Occipital lobe (tissue), 3 donors: ENCODE measurements at places on chromosomes 7 and 10.
A peak's percentile ranks its signal among the peaks of the same experiment; 100 is the strongest.

GRCh38 chr10:50622706-50623662 lies 772 bp downstream of the SGMS1 start:
- DNase-seq: peak; percentile 53

DNA sequence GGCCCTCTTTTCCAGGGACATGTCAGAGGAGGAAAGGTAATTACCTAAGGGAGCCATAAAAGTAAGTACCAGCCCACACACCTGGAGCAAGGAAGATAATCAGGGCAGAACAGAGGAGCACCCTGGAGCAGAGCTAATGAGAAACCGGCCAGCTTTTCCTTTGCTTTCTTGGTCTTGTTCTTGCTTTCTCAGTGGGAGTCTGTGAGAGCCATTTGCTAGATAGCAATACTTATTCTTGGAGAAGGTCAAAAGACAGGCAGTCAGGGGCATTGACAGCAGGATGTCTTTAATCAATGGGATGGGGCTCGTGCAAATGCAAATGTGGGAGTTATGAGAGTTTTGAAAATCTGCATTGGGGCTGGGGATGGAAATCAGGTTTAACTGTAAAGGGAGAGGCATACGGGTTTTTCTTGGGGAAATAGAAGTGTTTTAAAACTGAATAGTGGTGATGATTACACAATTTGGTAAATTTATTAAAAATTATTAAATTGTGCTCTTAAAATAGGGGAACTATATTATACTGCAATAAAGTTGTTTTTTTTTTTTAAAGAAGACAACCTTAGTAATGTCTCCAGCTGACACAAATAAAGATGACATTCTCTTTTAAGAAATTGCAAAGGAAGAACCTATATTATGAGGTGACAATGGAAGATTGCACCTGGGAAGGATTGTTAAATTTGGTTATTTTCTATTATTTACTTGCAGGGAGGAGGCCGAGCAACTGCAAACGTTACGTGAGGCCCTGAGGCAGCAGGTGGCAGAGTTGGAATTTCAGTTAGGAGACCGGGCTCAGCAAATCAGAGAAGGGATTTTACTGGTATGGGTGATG lies 35.6 kb upstream of the PPP1R17 start:
- no peak for DNase-seq

DNA sequence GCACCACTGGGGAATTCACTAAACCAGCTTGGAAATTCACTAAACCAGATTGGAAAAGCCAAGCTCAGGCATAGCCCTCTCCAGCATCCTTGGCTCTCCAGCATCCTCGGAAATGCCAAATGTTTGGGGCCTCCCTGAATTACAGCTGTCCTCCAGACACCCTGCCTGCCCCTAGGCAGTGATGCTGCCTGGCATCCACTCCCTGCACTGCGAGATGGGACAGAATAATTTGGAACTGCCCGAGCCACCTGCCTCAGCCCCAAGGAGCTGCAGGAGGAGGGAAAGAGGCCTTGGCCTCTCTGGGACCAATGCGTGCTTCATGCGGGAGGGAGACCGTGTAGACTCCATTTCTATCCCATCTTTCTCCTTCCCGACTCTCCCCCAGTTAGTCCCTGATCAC lies 64.3 kb downstream of the INSIG1 start:
- no peak for DNase-seq

DNA sequence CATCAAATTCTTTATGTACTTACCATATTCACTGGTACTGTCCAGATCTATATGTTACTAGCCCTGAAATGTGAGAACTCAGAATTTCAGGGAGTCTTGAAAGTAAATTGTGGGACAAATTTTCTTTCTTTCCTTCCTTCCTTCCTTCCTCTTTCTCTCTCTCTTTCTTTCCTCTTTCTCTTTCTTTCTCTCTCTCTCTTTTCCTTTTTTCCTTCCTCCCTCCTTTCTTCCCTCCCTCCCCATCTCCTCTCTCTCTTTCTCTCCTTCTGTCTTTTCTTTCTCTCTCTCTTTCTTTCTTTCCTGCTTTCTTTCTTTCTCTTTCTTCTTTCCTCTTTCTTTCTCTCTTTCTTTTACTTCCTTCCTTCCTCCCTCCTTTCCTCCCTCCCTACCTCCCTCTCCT lies 257.4 kb upstream of the CSTF2T start:
- DNase-seq: no peak

DNA sequence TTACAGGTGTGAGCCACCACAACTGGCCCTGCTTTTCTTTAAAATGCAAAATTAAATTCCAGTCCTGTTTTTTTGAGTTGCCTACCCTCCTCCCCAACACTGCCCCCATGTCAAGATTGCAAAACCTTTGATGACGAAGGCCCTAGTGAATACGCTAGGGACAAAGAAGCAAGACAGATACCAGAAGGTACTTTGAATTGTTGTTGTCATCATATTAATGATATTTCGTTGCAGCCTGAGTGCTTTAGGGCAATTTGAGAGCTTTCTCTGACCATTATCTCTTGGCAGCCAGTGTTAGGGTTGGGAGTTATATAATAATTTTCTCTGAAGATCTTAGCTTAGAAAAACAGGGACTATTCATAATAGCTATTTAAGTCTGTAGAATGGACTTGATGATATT lies 7.1 kb downstream of the CCSER2 start:
- no peak for DNase-seq

- no peak for DNase-seq
Measured at GRCh38 chr10:77006836-77007511, 630.6 kb downstream of the KCNMA1 start.

- DNase-seq: no peak
Measured at GRCh38 chr7:36165802-36166201, 12.7 kb downstream of the EEPD1 start.

DNA sequence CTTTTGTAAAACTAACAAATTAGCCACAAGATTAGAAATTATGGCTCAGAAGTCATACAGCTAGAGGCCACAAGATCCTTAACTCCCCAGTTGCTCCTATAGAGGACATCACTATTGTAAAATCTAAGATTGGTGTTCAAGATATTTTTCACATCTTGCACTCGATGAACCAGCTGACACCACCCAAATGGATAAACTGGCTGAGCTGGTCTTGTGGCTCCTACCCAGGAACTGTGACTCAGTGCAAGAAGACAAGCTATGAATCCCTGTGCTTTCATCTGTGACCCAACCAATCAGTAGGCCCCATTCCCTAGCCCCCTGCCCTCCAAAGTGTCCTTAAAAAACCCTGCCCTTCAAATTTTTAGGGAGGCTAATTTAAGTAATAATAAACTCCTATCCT lies 27.9 kb upstream of the R3HCC1L start:
- DNase-seq: no peak

GRCh38 chr10:77608281-77608680 lies 29.3 kb downstream of the KCNMA1 start:
- DNase-seq: no peak

DNA sequence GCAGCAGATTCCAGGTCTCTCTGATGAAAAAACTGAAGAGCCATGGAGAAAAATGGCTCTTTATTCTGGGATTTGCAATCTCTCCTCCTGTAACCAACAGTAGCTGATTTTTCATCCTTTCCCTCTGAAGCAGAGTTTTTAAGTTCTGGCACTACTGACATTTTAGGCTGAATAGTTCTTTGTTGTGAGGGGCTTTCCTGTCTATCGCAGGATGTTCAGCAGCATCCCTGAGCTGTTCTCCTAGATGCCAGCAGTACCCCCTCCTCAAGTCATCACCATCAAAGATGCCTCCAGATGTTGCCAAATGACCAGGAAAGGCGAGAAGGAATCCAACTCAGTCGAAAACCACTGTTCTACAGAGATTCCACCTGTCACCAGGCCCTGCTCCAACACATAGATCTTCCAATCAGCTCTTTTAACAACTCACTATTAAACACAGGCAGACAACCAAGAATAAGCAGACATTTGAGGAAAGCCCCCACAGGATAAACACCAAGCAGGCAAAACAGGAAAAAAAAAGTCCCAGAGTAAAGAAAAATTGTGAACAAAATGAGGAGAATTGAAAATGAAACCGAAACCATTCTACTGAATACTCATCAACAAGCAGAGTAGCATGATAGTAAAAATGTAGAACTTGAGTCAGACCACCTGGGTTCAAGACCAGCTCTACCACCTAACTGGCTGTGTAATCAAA lies 124.8 kb downstream of the MPP7 start:
- DNase-seq: no peak
